NCI-H774 (cell line): ENCODE measurements at places on chromosomes 6 and 20.

- no peak for DNase-seq
These were observed 114.5 kb upstream of the EDN1 start for GRCh38 chr6:12175626-12176025.

DNA sequence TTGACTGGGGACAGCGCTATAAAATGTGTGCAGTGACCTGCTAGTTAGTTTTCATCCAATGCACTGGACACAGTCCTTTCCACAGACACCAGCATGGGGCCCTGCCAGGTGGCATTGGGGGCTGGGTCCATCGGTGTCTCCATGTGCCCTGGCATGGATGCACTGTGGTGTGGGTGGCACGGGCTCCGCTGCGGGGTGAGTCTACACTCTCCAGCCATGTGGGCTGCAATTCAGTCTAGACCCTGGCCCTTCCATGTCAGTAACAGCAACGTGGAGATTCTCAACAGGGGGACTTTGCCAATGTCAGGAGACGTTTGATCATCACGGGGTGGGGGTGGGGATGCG lies 100.0 kb downstream of the RAMACL start:
- no peak for DNase-seq

DNA sequence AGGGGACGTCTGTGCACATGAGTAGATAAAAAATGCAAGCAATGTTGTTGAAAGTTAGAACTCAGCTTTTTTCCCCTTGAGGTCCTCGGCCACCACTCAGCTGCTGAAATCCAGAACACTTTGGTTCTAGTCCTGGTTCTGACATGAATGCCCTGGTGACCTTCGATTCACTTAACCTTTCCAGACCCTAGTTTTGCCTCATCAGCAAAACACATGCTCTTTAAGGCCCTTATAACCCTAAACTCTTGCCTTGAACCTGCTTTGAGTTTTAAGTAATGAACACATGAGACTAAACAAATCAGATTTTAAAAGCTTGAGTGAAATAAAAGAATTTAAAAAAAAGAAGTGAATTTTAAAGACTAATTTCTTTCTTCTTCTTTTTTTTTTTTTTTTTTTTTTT lies 33.4 kb downstream of the BMP6 start:
- no peak for DNase-seq

- DNase-seq = no peak
These were observed 245.4 kb downstream of the PTPRK start for GRCh38 chr6:128275030-128275429.

GRCh38 chr6:104527311-104527710 lies 332.4 kb downstream of the HACE1 start:
- no peak for DNase-seq

DNA sequence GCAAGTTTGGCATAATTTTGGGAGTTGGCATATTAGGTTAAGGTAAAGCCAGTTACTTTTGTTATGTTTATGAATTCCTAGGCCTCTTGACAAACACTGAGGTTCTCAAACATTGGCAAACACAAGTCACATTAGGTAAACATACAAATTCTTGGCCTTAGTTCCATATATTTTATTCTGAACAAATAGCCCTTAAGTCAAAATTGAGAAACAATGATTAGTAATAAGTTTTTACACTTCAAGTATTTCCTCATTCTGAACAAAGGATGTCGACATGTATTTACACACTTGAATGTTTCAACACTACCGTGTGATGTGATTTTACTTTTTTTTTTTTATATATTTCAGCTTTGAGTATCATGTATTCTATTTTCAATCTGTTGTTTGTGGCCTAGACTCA lies 3.8 kb upstream of the ECHDC1 start:
- DNase-seq = no peak

GRCh38 chr20:4074877-4075455 lies 59.6 kb upstream of the RNF24 start:
- DNase-seq = no peak

DNA sequence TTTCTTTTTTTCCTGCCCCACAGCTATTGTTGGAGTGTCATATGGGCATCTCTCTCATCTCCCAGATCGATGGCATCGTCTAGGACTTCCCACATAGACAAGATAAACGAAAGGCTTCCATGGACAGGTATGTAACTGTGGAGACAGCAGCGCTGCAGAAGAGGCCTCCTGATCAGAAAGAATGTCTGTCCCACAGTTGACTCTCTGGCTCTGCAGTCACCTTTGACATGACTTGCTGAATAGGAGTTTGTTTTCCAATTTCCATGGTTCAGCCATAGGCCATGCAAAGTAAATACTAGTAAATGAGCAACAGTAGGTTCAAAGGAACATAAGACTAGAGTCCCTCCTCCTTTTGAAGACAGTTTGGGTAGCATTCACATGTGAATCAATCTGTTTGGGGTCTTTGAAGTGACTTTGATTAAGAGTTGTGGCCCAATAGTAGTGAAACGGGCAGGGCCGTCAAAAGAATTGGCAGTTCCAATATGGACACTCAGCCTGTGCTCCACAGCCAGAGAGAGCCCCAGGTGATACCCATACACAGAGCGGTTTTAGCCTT lies 134.7 kb upstream of the IFNGR1 start:
- DNase-seq = no peak

- no peak for DNase-seq
These were observed 112.4 kb downstream of the TENT5A start for GRCh38 chr6:81640126-81640525.

- no peak for DNase-seq
These were observed 46.4 kb upstream of the TGM2 start for GRCh38 chr20:38211200-38212097.

DNA sequence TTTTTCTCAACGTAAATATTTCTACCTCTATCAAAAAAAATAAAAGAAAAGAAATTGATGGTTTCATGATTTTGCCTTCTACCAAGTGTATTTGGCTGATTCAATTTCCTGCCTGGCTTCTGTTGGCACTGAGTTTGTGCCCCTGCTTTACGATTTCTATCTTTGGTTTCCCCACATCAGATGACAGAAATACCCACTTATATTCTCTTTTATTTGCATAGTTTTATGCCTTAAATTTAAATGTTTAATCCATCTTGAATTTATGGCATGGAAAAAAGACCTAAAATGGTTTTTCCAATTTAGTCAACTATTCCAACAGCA lies 34.3 kb downstream of the RNF24 start:
- DNase-seq = no peak

DNA sequence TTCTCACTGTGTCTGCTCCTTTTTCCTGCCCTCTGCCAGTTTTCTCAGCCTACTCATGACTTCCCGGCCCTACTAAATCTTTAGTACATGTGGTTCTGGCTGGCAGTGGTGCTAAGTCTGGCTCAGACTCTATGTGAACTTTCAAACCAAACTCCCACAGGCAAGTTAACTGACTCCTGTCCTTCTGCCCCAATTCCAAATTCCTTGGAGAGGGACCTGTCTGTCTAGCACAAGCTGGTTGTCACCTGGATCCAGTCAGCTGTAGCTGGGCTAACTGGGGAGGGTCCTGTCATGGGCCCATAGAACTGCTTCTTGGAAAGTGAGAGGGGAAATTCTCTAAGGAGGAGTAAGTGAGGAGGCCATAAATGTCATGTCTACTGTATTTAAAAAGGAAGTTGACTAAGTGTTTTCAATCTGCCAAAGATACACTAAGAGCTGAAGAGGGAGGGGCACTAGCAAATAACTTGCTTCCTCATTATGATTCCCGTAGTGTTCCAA lies 240.1 kb downstream of the KCNQ5 start:
- no peak for DNase-seq

GRCh38 chr6:134875367-134875766 lies 74.5 kb downstream of the ALDH8A1 start:
- DNase-seq = no peak

- DNase-seq = peak; percentile 72
These were observed at the start of gene TAGAP for GRCh38 chr6:159044899-159045727. TSS of gene TAGAP (minus strand) at chr6:159044991. CDS start at chr6:159044146, 845 bp downstream.

- DNase-seq = peak; percentile 78
These were observed at the start of gene FRK for GRCh38 chr6:116060572-116061283. TSS of gene FRK (minus strand) at chr6:116060891. CDS start at chr6:116060311, 580 bp downstream.

DNA sequence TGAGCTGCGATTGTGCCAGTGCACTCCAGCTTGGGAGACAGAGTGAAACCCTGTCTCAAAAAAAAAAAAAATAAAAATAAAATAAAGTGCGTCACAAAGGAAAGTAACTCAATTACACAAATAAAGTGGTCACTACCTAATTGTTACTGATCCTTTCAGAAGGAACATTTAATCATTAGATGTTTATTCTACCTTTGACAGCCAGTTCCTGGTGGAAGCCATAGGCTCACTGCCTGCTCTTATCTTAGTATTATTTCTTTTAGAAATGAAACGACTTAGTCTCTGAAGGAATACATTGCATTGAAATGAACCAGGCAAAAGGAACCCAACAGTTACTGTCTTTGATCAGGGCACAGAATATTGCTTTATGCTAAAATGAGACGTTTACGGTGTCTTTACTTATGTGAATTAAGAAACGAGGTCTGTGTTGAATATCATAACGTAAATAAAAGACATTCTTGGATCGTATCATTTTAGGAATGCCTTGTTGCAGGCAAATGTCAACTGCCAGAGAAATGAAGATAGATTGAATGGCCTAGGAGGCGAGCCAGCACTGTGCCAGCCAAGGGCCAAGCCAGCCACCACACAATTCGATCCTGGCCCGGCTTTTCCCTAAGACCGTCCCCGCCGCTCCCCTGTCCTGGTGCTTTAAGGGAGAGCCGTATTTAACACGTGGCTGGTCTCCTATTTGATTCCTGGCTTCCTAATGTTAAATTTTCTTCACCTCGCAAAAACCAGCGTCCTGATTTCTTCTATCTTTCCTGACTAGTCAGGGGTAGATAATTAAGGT lies 136.7 kb upstream of the GMDS start:
- no peak for DNase-seq

- no peak for DNase-seq
These were observed 374.1 kb upstream of the MANEA start for GRCh38 chr6:95203153-95203754.

- no peak for DNase-seq
These were observed 154.2 kb downstream of the ALDH8A1 start for GRCh38 chr6:134795691-134796090.

DNA sequence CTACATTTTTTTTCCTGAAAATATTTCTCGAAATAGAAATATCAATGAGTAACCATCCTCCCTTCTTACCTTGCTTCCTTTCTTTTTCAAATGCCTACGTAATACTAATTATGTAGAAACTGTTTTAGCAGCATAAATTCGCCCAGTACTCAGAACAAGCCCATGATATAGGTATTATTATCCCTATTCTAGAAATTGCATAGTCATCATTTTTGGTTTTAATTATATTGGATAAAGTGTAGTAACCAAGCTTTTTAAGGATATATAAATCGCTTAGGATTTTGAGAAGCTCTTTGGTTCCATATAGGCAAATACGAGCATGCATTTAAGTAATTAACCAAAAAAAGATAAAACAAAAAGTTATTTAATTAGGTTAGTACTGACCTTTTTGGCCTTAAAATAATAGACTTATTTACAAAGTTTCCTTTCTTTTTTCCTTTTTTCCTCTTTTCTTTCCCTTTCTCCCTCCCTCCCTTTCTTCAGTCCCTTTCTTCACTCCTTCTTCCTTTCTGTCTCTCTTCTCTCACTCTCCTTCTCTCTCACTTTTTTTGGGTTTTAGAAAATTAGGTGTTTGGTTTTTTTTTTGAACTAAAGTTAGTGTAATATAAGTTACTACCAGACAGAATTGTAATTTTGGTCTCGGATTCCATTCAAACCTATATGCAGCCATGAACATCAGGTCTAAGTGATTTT lies 457.7 kb downstream of the RFPL4B start:
- no peak for DNase-seq

DNA sequence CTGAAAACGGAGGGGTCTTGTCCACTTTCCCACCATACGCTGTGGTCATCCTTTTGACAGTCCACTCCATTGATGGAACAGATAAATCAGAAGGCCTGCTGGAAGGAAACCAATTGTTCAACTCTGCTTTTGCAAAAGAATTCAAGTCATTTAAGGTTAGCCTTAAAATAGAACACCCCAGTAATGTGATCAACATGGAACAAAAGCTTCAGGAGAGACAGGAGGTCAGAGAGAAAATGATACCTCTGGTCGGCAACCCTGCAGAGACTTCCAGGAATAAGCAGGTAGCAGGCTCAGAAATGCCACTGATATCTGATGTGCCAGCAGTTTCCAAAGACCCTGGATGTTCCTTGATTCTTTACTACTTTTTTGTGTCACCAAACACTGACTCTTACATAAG lies 39.6 kb upstream of the SHLD1 start:
- no peak for DNase-seq

GRCh38 chr20:63941282-63942081 lies 14.7 kb downstream of the UCKL1 start:
- DNase-seq = no peak

DNA sequence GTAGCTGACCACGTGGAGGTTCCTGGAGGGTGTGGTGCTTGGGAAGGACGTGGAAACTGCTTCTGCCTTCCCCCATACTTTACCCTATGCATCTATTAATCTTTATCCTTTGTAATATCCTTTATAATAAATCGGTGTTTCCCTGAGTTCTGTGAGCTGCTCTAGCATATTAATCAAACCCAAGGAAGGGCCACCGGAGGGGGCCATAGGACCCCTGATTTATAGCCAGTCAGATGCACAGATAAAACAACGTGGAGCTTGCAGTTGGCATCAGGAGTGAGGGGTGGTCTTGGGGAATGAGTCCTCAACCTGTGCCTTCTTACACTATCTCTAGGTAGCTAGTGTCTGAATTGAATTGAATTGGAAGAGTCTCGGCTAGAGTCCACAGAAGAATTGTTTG lies 36.5 kb upstream of the TFAP2A start:
- no peak for DNase-seq

DNA sequence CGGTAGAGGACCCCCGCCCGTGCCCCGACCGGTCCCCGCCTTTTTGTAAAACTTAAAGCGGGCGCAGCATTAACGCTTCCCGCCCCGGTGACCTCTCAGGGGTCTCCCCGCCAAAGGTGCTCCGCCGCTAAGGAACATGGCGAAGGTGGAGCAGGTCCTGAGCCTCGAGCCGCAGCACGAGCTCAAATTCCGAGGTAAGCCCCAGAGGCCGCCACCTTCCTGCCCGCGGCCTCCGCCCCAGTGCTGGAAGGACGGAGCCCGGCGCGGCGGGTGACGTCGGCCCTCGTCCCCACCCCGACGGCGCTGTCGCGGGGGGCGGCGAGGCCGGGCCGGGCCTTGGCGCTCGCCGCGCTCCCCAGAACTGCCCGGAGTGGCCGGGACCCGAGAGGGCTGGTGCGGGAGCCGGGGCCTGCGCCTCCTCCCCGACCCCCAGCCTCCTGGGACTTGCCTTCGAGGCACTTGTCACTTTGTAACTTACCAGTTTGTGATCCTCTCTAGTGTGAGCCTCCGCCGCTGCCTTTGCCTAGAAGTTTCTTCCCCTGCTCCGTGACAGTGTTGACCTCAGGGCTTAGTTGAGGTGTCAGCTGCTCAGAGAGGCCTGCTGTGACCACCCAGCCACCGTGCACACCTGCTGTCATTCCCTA lies 417 bp downstream of the VAPB start:
- no peak for DNase-seq

GRCh38 chr6:139519571-139520031 lies 145.2 kb upstream of the CITED2 start:
- DNase-seq = no peak
